ENCODE measurements at places on chromosomes 2 and 18. TPM values are rescaled to one million over a fixed set of nuclear protein-coding genes. Genes with fewer than 3 reads are reported as not detected.

SIX3 gene
- not detected for total RNA-seq

NOSTRIN gene
- total RNA-seq = 7.8 TPM

FEV gene
- total RNA-seq = not detected

ZEB2 gene
- 74.6 TPM for total RNA-seq

GALR1 gene
- total RNA-seq = not detected

GRCh38 chr2:129237966-129238725 lies 741.3 kb upstream of the RAB6C start:
- DNase-seq = no peak

GRCh38 chr18:8959551-8960135 lies 142.9 kb upstream of the NDUFV2 start:
- no peak for DNase-seq

DNA sequence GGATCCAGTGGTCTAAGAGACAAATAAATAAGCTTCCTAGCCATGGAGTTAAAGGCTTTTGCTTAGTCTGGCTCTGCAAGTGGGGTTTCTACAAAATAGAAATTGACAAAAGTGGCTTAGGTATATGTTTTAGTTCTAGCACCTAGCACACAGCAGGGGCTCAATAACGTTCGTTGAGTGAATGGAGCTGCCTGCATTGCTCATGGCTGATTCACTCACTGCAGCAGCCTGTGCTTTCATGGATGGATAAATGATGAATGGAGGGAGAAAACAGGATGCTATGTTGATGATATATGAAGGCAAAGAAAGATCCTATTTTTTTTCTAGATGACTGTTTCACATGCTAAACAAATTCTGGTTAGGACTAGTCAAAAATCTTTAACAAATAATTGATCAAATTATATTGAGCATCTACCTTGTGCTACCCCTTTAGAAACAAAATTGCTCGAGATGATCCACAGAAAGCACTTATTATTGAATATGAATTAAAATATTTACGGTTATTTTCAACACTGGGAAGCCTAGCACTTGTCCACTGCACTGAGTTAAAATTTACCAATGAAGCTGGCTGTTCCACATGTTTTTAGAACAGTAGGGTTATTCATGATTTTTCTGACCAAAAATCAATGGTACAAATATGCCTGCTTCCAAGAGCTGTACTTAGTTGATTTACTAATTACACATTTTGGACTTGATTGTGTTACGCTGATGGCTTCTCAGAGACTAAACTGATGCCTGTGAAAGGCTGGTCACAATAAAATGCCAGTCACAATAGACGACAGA lies 39.6 kb downstream of the HDHD2 start:
- no peak for DNase-seq

DNA sequence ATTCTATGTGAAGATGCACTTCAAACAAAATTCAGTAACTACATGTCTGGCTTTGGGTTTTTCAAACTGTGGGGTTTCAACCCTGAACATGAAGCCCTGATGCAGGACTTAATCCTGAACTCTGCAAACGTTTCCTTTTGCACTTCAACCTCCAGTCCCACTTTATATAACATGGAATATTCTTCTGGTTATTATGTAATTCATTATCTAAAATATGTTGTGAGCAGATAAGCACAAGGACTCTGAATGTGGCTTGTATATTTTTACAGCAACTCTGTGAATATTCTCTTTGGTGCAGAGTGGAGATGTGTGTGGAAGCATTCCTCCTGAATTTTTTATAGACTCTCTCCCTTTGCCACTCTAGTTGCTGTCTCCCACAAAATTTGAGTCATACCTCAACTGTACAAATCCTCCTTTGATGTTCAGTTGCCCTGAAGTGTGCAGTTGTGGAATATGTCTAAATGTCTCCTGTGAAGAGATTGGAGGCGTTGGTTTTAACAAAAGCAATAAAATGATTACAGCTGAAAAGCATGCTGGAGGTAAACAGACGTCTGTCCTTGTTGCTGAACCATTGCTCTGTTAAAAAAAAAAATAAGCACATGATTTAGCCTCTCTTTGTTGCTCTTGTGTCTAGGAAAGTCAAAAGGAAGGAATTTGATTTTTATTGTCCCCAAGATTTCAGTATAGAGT lies 205.1 kb upstream of the NRP2 start:
- no peak for DNase-seq

DNA sequence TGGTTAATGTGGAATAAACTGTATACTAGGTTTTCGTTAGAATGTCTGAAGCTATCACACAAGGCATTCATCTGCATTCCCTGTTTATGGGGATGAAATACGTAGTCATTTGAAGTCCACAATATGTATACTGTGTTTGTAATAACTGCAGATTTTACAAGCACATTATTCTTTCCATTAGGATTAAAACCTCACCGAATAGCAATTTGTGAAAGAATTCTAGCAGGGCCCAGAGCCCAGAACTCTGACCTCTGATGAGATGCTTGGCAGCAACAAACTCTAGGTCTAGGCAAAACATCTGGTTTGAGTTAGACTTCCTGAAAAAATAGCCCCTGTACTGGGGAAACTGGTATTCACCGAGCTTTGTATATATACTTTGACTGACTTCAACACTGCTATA lies 158.2 kb downstream of the SRBD1 start:
- DNase-seq = no peak

DNA sequence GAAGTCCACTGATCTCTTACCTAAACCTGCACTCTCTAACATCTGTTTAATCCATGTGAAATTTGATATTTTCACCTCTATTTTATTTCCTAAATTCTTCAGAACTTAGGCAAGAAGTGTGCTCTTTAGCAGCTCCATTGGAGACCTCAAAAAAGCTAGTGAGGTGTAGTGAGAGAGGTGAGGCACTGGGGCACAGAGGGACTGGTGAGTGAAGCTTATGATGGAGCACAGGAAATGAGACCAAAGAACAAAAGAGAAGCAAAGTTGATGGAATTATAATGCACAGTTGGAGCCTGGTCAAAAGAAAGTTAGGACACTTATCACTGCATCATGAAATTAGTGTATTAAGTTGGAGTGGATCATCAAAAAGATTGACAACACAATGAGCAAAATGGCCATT lies 1050.7 kb upstream of the NRXN1 start:
- DNase-seq = no peak

GRCh38 chr2:117603567-117603966 lies 210.9 kb upstream of the DDX18 start:
- no peak for DNase-seq

GRCh38 chr18:71398531-71398930 lies 1109.7 kb downstream of the SOCS6 start:
- no peak for DNase-seq

- no peak for DNase-seq
These were observed 78.0 kb downstream of the PTPN4 start for GRCh38 chr2:119837759-119838158.

DNA sequence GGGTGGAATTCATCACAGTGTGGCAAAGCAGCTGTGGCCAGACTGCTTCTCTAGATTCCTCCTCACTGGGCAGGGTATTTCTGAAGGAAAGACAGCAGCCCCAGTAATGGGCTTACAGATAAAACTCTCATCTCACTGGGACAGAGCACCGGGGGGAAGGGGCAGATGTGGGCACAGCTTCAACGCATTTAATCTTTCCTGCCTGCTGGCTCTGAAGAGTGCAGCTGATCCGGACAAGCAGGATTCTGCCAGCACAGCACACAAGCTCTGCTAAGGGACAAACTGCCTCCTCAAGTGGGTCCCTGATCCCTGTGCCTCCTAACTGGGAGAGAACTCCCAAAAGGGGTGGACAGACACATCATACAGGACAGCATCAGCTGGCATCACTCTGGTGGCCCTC lies 779.9 kb upstream of the CNTNAP5 start:
- no peak for DNase-seq

- no peak for DNase-seq
These were observed 31.1 kb downstream of the TOGARAM2 start for GRCh38 chr2:29012211-29012681.
